ENCODE measurements at places on chromosomes 4 and X.

DNA sequence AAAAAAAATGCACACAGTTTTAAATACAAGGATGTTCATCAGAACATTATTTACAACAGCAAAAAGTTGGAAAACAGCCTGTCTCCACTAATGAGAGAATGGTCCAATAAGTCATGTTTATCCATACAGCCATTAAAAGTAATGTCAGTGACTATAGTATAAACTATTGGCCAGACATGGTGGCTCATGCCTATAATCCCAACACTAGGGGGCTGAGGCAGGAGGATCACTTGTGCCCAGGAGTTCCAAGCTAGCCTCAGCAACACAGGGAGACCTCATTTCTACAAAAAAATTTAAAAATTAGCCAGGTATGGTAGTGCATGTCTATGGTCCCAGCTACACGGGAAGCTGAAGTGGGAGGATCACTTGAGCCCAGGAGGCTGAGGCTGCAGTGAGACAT lies 48.1 kb upstream of the IL13RA1 start:
- no peak for DNase-seq

GRCh38 chr4:142081025-142081424 lies 444.6 kb downstream of the IL15 start:
- DNase-seq = no peak

DNA sequence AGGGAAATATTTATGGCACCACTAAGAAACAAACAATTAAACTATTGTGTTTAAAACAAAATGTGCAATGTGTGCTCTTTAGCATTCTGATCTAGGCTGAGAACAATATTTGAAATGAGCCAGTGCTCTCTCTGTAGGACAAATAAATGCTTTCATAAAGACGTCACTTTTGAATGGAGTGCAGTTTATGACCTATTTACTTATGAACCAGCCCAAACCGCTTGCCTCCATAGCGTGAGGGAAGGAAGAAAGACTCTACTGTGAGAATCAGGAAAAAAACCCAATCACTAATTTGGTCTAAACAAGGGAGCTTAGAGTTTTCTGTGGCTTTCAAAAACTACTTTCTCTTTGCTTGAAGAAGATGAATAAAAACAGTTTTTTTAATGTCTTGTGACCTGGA lies 39.4 kb downstream of the SAT1 start:
- peak; percentile 66 for DNase-seq

DNA sequence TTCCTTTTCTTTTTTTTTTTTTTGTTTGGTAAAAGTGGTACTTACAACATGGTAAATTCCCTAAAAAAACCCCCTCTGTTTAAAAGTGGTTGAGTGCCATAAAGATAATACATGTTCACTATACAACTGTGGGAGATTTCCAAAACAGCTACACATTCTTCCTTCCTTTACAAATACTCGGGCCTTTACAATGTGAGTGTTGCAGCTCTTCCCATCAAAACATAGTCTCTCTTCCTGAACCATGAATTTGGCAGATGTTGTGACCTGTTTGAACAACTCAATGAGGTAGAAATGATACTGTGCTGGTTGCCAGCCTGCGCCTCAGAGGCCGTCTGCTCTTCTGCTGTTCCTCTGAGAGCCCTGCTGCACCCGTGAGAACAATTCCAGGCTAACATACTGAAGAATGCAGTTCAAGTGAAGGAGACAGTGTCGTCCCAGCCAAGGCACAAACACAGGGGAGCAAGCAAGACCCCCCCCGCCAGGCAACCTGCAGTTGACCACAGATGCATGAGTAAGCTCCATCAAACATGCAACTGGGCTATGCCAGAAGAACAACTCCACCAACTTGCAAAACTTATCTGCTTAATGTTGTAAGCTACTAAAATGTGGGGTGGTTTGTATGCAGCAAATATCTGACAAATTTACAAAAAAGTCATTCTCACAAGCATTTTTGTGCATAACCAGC lies 645.0 kb downstream of the PCDH7 start:
- no peak for DNase-seq

GRCh38 chr4:138647433-138647832 lies 368.1 kb upstream of the NOCT start:
- no peak for DNase-seq

- peak; percentile 95 for DNase-seq
These were observed 144.6 kb upstream of the KIT start for GRCh38 chr4:54513204-54513603.

DNA sequence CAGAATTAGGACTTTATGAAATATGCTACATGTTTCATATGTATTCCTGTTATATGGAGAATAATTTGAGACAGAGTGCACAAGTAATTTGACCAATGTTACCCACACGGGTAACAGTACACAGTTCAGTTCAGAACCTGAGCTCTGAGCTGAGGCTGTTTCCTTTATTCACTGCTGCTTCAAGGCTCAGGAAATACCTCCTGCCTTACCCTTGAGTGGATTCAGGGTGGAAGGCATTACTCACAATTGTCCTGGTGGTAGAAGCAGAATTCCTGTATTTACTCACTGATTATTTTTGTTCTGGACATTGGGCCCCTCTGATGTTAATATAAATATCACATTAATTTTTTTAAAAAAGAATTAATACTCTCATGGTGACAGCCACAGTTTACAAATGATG lies 73.5 kb upstream of the CAMK2D start:
- peak; percentile 81 for DNase-seq

DNA sequence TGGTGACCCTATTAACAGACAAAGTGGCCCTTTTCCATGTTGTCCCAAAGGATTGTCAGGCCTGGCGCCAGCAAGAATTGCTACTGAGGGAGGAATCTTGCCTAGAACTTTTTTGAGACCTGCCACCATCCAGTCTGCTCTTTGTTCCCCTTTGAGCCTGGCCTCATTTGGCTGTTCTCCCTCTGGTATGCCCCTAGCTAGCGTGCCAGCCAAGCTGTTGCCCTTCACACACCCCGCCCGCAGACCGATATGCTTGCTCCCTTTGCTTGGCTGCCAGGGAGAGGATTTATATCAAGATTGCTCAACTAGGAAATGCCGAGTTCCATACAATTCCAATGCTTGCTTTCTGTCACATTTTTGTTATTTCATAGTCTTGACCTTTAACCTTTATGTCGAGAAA lies 24.4 kb downstream of the IGSF1 start:
- no peak for DNase-seq

- DNase-seq = no peak
These were observed 43.9 kb downstream of the LUZP4 start for GRCh38 chrX:115333446-115333845.

GRCh38 chrX:118961866-118962560 lies 12.4 kb upstream of the LONRF3 start:
- DNase-seq = no peak

DNA sequence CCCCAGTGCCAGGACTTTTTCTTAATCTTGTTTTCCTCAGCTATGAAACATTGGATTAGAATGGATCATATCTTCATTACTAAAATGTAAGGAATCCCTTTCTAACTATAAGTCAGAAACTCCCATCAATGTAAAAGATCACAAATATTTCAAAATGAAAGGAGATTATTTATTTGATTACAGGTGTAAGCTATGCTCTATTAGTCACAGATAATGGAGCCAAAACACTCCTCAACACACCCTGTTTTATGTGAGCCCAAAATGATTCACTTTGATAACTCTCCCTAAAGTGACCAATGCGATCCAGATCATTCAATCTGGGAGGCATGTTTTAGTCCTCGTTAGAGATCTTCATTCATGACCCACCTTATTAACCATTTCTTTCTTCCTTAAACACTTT lies 566.7 kb upstream of the TENM3 start:
- no peak for DNase-seq

DNA sequence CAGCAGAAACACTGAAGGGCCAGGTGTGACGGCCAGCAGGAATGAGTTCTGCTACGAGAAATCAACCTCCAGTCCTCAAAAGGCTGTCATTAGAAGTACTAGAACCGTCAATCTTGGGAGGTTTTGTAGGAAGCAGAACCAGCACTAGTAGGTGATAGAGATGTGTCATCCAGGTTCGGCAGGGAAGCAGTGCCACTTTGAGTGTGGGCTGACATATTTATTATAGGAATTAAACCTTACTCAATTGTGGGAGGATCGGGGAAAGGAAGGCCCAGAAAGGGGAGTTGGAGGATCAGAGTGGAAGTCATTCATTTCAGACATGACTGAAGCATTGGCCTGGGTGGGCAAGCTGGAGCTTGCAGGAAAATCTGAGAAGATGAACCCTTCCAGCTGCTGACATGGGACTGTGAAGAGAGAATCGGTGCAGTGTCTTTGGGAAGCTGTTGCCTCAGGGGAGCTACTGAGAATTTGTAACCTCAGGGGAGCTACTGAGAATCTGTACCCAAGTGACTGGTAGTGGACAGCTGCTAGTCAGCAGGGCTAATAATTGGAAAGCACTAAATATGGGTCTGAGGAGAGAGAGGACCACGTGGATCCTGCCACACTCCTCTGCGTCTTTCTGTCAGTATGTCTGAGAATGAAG lies 177.4 kb downstream of the SPRY1 start:
- no peak for DNase-seq

GRCh38 chr4:915595-915994 lies 16.5 kb downstream of the GAK start:
- DNase-seq = peak; percentile 55

- no peak for DNase-seq
These were observed 1714.3 kb upstream of the PCDH7 start for GRCh38 chr4:29005838-29006237.

DNA sequence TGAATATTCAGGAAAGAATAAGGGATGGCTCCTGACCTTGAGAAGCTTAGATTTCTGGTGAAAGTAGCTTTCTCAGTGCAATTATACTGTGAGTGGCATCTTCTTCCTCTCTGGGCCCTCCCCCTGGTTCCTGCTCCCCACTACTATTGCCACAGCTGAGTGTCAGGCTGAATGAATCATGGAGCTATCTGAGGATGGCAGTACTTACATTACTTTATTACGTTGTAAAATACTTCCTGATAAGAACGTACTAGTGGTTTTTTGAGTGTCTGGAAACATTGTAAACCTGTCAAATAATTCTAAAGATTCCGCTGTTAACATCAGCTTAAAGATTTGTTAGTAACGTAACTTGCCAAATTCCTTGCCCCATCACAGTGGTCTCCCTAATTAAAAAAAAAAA lies 36.2 kb downstream of the ARHGAP10 start:
- peak; percentile 81 for DNase-seq

Measured in GM23248 (cell line).